ENCODE measurements at places on chromosomes 16 and 17.

DNA sequence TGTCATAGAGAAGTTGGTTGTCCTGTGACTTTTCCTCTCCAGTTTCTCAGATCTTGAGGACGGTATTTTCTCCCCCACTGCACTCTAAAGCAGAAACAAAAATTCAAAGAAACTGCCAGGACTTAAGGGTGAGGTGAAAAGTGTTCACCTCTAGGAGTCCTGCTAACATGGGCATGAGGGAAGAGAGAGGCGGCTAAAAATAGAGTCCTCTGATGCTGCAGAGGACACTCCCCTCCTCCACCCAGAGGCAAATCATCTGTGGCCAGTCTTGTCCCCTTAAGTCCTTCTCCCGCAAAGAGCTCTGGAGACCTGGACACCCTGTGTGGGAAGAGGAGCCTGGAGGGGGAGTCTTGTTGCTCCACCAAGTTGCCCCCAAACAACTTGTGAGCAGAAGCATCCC, 4.7 kb upstream of the DDX19A start:
- DNase-seq = no peak

GRCh38 chr16:53689636-53690035, 14.0 kb downstream of the RPGRIP1L start:
- no peak for DNase-seq

GRCh38 chr16:56424404-56424764, 961 bp downstream of the AMFR start:
- DNase-seq = no peak

GRCh38 chr16:1045310-1045992, 27.1 kb upstream of the SSTR5 start:
- peak; percentile 36 for DNase-seq

GRCh38 chr16:67843343-67843765, 1.2 kb downstream of the THAP11 start:
- no peak for DNase-seq

- DNase-seq = no peak
Observed at GRCh38 chr16:47724115-47724785, 263.1 kb downstream of the PHKB start.
